ENCODE measurements at places on chromosomes 16 and 17. TPM values are rescaled to one million over a fixed set of nuclear protein-coding genes. Genes with fewer than 3 reads are reported as not detected.

DNA sequence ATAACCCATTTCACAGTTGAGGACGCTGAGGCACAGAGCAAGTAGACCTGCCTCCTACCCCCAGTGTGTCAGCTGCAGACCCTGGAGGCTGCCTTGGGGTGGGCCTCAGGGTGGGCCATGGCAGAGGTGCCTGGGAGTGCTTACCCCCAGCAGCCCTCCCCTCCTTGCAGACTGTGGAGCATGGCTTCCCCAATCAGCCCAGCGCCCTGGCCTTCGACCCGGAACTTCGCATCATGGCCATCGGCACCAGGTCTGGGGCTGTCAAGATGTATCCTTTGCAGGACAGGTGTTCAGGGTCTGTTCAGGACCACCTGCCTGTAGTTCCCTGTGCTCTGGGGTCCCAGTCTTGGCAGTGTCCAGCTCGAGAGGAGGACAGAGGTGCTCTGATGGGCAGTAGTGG lies 4.3 kb downstream of the LLGL1 start:
- DNase-seq, result no peak
- no peak overlapping the region for H3K4me3 ChIP-seq
- no peak overlapping the region for H3K27ac ChIP-seq
- H3K27me3 ChIP-seq, result no peaks in the 10 kb centered on the region
- H3K4me1 ChIP-seq, result peaks cover 25% of the 10 kb centered on the region
- peaks cover 3% of the 10 kb centered on the region for H3K36me3 ChIP-seq

DNA sequence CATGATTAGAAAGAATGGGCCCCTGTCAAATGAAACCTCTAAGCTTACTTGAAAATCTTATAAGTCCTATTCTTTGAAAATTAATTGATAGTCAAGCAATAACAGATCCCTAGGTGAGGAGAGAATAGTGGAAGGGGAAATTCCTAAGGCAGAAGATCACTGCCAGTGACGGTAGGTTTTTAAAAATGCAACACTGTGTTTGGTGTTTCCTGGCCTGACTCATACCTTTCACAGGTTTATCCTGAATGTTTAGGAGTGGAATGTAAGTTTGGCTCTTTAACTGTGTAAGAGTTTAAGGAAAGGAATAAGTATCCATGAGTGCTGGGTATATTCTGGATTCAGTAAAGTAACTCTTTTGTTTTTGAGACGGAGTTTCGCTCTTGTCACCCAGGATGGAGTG lies 23.8 kb downstream of the HAPSTR1 start:
- H3K27me3 ChIP-seq, result no peaks in the 10 kb centered on the region
- H3K36me3 ChIP-seq, result peaks cover 12% of the 10 kb centered on the region
- H3K4me1 ChIP-seq, result peaks cover 60% of the 10 kb centered on the region
- no peak overlapping the region for H3K4me3 ChIP-seq

DNA sequence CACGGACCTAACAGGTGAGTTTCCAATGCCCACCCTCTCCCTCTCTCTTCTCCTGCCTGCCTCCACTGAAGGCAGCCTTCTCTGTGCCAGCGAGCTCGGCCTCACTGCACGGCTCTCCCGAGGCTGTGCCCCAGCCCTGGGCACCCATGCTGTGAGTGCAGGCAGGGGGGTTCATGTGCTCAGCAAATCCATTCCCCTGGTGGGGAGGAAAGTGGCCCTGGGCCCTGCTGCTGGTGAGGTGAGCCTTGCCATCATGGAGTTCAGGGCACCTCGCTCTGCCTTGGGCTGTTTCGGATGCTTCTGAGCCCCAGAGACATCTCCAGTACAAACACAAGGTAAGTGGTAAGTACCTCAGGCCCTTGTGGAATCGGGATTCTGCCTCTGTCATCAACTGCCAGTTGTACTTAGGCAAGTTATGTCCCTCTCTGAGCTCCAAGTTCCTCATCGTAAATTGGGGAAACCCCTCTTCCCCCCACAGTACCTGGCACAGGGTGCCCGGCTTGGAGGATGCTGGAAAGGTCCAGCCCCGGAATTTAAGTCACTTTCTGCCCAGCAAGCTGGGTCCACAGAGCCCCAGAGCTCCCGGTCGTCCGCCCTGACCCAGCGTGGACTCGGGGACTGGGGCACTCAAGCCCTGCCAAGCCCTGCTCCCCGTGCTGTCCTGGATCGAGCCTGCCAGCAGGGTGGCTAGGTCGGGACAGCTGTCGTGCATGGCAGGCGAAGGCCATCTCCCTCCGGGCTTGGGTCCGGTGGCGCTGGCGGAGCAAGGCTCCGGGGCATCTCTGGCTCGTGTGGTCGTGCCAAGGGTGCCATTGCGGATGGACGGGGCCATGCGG lies 684 bp upstream of the NUDT16L1 start:
- H3K4me1 ChIP-seq, result peaks cover 10% of the 10 kb centered on the region
- H3K27ac ChIP-seq, result peak overlapping the region; percentile 27
- no peaks in the 10 kb centered on the region for H3K27me3 ChIP-seq
- no peak for DNase-seq

GRCh38 chr16:51657848-51658247 lies 506.8 kb upstream of the SALL1 start:
- no peak for DNase-seq
- H3K4me3 ChIP-seq, result no peak overlapping the region
- H3K4me1 ChIP-seq, result no peaks in the 10 kb centered on the region
- H3K27me3 ChIP-seq, result no peaks in the 10 kb centered on the region

GRCh38 chr17:51947160-51947735 lies 211.3 kb downstream of the CA10 start:
- DNase-seq, result no peak
- no peak overlapping the region for H3K4me3 ChIP-seq
- H3K27ac ChIP-seq, result no peak overlapping the region
- no peaks in the 10 kb centered on the region for H3K27me3 ChIP-seq
- H3K4me1 ChIP-seq, result no peaks in the 10 kb centered on the region

GRCh38 chr16:29962344-29962994 lies 590 bp downstream of the TMEM219 start:
- no peaks in the 10 kb centered on the region for H3K36me3 ChIP-seq
- H3K4me3 ChIP-seq, result peak overlapping the region; percentile 92
- DNase-seq, result no peak
- no peaks in the 10 kb centered on the region for H3K27me3 ChIP-seq

- no peak for DNase-seq
- no peaks in the 10 kb centered on the region for H3K27me3 ChIP-seq
- H3K27ac ChIP-seq, result no peak overlapping the region
- H3K4me3 ChIP-seq, result no peak overlapping the region
- H3K4me1 ChIP-seq, result no peaks in the 10 kb centered on the region
These were observed 590.6 kb upstream of the SOX9 start for GRCh38 chr17:71530248-71530647.

DNA sequence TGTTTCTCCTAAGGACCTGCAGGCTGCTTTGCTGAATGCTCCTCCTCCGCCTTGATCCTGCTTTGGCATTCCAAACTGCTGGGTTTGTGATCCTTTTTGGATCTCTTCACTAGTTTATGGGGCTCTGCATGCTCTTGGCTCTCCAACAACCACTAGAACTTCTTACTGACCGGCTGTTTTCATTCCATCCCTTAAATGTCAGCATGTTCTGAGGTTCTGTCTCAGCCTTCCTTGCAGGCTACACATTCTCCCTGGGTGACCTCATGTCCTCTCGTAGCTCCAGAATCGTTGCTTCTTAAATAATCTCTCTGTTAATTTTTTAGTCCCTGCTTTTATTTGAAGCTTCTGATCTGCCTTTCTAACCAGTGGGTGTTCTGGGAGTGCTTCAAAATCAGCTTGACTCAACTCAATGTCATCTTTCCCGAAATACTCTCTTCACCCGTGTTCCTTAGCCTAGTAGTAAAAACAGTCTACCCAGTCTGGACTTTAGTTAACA lies 119.0 kb upstream of the HS3ST2 start:
- H3K4me1 ChIP-seq, result no peaks in the 10 kb centered on the region
- peaks cover 16% of the 10 kb centered on the region for H3K27me3 ChIP-seq
- H3K36me3 ChIP-seq, result no peaks in the 10 kb centered on the region
- no peak for DNase-seq

DNA sequence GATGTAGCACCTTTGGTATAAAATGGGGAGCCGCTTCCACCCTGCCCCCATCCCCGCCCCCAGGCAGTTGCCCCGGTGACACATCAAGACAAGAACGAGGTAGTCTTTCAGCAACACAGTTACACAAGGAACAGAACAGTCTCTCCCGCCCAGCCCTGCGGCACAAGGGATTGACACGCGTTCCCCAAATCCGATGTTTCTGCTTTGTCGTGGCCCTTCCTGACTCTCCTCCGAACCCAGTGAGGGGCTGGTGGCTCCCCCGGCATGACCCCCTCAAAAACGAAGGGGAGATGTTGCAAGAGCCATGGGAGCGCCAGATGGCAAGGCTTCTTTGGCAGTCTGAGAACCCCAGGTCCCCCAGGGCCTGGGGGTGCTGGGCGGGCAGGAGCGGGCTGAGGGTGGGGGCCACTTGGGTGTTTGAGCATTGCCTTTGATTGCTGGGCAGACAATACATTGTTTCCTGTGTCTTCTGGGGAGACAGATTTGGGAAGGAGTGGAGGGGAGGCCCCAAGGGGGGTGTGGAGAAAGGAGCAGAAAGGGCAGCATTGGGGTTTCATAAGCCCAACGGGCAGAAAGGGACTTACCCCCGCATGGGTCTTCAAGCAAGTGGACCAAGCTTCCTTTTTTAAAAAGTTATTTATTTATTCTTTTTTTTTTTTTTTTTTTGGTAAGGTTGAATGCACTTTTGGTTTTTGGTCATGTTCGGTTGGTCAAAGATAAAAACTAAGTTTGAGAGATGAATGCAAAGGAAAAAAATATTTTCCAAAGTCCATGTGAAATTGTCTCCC lies 16.6 kb downstream of the COL1A1 start:
- no peaks in the 10 kb centered on the region for H3K27me3 ChIP-seq
- no peaks in the 10 kb centered on the region for H3K36me3 ChIP-seq
- peaks cover 17% of the 10 kb centered on the region for H3K4me1 ChIP-seq
- no peak overlapping the region for H3K27ac ChIP-seq
- no peak overlapping the region for H3K4me3 ChIP-seq
- no peak for DNase-seq

GRCh38 chr16:49773534-49774475 lies 82.1 kb downstream of the ZNF423 start:
- peaks cover 2% of the 10 kb centered on the region for H3K4me1 ChIP-seq
- H3K27me3 ChIP-seq, result peaks cover 11% of the 10 kb centered on the region
- no peaks in the 10 kb centered on the region for H3K36me3 ChIP-seq
- DNase-seq, result no peak

DNA sequence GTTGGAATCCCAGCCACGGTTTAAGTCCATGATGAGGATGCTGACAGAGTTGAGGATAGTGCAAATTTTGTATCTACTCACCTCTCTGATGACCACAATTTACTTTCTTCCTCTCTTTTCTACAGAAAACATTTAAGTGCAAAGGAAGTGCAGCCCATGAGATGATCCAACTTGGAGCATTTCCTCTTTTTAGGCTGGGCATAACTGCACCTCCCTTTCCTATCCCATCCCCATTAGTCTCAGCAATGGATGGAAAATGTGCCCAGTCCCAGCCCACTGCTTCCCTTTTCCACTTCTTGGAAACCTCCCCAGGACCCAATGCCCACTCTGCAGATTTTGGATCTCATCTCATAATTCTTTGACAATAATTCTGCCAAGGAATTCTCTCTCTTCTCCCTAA lies 16.6 kb upstream of the CCL8 start:
- peaks cover 4% of the 10 kb centered on the region for H3K36me3 ChIP-seq
- peaks cover 57% of the 10 kb centered on the region for H3K27me3 ChIP-seq
- no peak for DNase-seq
- no peak overlapping the region for H3K27ac ChIP-seq
- H3K4me1 ChIP-seq, result no peaks in the 10 kb centered on the region

- peak; percentile 31 for DNase-seq
- no peaks in the 10 kb centered on the region for H3K27me3 ChIP-seq
- H3K27ac ChIP-seq, result peak overlapping the region; percentile 91
- H3K36me3 ChIP-seq, result no peaks in the 10 kb centered on the region
- H3K4me1 ChIP-seq, result peaks cover 41% of the 10 kb centered on the region
These were observed 3.3 kb upstream of the N4BP1 start for GRCh38 chr16:48613061-48613957.

- H3K4me3 ChIP-seq, result no peak overlapping the region
- no peak for DNase-seq
- H3K27ac ChIP-seq, result no peak overlapping the region
- no peaks in the 10 kb centered on the region for H3K27me3 ChIP-seq
- peaks cover 5% of the 10 kb centered on the region for H3K36me3 ChIP-seq
These were observed 118.8 kb downstream of the ITFG1 start for GRCh38 chr16:47342055-47342454.

DNA sequence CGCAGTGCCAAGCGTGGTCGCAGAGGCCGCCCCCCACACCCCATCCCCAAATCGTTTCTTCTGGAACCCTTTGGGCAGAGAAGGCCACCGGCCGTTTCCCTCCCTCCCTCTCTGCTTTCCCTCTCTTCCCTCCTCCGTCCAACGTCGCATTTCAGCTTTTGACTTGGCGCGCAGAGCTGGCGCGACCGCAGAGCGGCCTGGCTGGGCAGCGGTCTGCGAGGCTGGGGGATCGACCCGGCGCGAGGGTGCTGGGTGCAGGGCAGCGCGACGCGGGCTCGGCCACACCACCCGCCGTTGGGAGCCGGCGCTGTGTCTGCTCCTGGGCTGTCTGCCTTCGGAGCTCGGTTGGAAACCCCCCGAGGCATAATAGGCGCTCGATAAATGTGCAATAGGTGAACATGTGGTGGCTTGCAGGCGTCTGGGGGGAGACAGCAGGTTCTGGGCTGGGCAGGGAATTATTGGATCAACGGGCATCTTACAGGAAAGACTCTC lies 2.8 kb upstream of the NTN3 start:
- H3K4me1 ChIP-seq, result peaks cover 12% of the 10 kb centered on the region
- H3K36me3 ChIP-seq, result no peaks in the 10 kb centered on the region
- peaks cover 18% of the 10 kb centered on the region for H3K27me3 ChIP-seq

DNA sequence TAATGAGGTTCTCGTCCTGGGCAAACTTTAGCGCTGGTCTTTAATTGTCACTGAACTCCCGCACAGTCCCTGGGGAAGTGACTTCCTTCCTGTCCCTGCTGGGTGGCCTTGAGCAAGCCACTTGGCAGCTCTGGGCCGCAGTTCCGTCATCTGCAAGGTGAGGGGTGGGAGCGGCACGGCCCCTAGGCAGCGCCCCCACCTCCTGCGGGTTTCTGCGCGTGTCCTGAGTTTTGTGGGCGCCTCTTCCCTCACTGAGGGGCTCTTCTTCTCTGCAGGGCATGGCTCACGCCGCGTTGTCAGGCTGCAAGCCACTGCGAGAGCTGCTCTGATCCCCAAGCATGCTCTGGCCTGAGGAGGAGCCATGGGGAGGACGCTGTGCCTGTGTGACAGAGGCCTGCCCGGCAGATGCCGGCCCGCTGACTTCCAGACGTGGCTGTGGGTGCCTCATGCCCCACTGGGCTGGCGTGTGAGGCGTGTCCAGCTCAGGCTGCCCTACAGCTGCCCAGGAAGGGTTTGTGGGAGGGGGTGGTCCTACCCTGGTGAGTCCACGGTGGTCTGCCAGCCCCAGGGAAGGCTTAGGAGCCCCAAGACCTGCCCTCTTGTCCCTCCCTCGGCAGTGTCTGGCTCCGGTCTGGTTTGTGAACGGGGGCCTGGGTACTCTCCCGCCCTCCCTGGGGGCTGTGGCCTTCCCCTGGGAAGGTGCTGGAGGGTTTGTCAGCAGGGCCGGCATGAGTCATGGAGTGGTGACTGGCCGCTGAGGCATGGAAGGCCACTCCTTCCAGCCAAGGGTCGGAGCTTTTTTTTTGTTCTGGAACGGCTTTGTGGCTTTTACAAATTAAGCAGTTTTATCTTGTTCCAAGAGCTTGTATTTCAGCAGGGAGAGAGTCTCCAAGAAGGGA lies 182.0 kb downstream of the SEC14L1 start:
- peaks cover 40% of the 10 kb centered on the region for H3K4me1 ChIP-seq
- no peak overlapping the region for H3K27ac ChIP-seq
- H3K27me3 ChIP-seq, result no peaks in the 10 kb centered on the region

SEPTIN1 gene
- total RNA-seq, result 220 TPM

KIFC3 gene
- total RNA-seq, result 15.2 TPM

HOXB13 gene
- total RNA-seq, result not detected

ARHGDIG gene
- total RNA-seq, result not detected

ABCA5 gene
- total RNA-seq, result 38.6 TPM

SRL gene
- total RNA-seq, result not detected

GPR139 gene
- not detected for total RNA-seq

OR1A2 gene
- not detected for total RNA-seq

CBFA2T3 gene
- total RNA-seq, result 4.4 TPM
